NCI-H1436 (cell line): ENCODE measurements at places on chromosomes 7 and 10.

DNA sequence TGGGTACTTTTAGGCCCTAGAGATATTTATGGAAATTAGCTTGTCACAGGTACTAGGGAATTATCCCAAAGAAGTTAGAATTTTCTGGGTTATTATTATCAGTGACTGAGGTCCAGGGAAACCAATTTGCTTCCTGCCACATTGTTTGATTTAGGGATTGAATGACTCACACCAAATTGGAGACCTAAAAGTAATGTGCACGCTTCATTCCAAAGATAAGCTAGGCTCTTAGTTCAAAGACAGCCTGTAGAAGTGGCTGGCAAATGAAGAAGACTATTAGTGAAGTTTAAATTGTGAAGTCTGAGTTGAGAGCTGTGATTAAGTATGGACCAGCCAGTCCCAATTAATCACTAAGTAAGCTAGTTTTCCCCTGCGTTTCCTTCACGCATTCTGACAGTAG lies 188.1 kb upstream of the MYO3A start:
- DNase-seq, result no peak

DNA sequence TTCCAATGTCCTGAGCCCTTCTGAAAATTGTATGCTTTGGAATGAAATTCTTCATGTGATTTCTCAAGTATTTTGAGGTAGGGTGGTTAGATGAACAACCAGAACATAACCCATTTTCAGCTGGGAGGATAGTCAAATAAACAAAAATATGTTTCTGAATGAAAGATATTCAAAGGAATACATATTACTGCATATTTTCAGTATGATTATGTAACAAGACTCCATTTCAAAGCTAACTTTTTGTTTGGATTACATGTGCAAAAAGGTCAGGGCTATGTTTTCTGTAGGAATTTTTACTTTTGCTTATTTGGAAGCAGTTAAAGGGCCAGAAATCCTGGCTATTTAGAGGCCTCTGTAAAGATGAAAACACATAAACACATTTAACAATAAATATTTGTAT lies 27.7 kb downstream of the CDK6 start:
- DNase-seq, result no peak

GRCh38 chr10:60942788-60943315 lies 1.1 kb downstream of the RHOBTB1 start:
- no peak for DNase-seq

DNA sequence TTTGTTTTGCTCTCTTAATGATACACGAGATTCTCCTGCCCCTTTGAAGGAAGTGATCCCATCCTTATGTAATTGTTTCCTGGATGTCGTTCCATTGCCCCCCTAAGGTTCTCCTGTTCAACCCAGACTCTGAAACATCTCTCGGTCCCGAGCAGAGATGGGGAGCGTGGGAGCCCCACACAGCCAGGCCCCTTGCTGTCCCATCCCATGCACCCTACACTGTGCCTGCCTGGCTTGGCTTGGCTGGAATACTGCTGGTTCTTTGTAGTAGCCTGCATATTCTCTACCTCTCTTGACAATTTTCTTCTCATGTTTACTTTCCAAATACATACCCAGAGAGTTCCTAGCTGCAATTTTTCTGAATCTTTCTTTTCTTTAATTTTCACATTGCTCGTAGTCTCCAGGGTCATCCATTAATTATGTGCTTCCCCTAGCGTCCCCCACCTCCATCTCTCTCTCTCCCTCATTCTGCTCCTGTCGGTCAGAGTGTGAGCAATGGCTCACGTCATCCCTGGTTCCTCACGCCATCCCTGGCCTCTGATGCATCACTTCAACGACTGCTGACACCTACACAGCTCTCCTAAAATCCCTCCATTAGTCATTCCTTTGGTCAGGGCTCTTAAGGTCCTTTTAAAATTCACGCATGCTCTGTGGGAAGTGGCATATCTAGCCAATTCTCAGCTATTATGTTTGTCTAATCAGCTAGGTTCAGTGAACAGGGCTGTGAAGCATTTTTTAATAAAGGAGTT lies 32.5 kb upstream of the GPR158 start:
- DNase-seq, result no peak

DNA sequence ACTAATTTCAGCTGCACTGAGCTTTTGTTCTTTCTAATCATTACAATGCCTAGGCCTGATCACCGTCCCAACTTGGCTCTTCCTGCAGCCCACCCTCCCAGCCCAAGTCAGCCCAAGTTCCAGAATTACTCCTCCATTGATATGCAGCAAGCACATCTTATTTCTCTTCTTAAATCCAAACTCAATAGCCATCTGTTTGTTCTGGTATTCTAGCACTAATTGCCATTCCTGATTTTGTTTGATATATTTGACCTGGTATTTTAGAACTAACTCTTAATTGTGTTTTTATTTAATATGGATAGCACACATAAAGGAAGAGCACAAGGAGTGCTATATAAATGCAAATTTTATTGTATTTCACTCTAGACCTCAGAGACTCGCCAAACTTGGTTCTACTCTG lies 241.2 kb downstream of the SKIDA1 start:
- no peak for DNase-seq
